ENCODE measurements at places on chromosomes 11 and 22.

GRCh38 chr11:71930556-71931244 is 1.9 kb downstream of the RNF121 start:
- DNase-seq: no peak

GRCh38 chr11:17077520-17078401 is at the start of gene RPS13:
Gene RPS13 (minus strand): TSS chr11:17077667. CDS start chr11:17077641, 26 bp downstream.
- peak; percentile 96 for DNase-seq

DNA sequence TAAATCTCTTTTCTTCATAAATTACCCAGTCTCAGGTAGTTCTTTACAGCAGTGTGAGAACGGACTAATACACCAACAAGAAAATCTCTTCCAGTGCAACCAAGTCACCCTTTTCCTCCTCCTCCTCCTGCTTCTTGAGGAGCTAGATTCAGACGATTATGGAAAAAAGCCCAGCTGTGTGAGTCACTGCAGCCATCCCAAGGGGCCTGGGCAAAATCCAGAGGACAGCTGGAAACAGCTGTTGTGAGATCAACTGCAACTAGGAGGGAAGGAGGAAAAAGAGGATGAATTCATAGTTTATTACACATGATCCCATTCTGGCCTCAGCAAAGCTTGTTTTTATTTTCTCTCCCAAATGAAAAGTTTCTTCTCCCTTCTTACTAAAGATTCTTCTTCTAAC is 32.9 kb downstream of the RBFOX2 start:
- DNase-seq: no peak

DNA sequence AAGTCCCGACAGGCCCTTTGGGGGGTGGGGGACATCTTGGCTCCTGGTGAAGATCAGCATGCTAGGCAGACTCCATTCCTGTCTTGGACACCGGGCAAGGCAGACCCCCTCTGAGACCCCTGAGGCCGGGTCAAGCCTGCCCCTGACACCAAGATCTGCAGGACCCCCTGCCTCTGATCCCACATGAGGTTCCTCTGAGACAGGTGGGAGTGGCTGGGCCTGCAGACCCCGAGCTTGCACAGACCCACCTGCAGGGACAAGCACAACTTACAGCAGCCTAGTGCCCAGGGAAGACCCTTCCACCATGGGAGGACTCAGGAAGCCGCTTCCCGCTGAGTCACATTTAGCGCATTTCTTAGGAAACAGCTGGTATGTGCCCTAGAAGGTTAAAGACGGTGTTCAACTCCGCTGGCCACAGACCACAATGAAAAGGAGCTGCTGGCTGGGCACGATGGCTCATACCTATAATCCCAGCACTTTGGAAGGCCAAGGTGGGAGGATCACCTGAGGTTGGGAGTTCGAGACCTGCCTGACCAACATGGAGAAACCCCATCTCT is 15.5 kb downstream of the ARVCF start:
- DNase-seq: no peak

GRCh38 chr11:71505781-71506180 is 21.3 kb upstream of the KRTAP5-7 start:
- no peak for DNase-seq

GRCh38 chr11:26078231-26078821 is 253.6 kb upstream of the ANO3 start:
- DNase-seq: no peak

DNA sequence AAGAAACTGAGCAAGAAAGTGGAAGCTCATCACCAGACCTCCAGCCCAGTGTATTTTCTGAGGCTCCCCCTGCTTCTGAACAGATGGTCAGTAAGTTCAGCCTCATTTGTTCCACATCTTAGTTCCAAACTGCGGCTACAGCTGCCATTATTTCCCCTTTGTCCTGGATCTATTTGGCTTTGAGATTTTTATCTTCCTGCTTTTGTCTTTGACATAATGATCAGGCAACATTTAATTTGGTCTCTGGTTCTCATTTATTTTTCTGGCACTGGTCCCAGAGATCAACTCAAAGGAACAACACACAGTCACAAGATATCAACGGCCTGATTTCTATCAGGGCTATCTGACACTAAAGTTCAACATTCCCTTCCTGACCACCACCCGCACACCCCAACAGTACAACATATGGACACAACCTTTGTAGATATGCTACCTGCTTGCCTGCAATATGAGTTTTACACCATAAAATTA is 137.5 kb downstream of the FAM76B start:
- DNase-seq: no peak

GRCh38 chr11:121762820-121763219 is 310.1 kb upstream of the SORL1-AS1 start:
- no peak for DNase-seq

GRCh38 chr11:40230821-40231220 is 1228.6 kb downstream of the LRRC4C start:
- no peak for DNase-seq

DNA sequence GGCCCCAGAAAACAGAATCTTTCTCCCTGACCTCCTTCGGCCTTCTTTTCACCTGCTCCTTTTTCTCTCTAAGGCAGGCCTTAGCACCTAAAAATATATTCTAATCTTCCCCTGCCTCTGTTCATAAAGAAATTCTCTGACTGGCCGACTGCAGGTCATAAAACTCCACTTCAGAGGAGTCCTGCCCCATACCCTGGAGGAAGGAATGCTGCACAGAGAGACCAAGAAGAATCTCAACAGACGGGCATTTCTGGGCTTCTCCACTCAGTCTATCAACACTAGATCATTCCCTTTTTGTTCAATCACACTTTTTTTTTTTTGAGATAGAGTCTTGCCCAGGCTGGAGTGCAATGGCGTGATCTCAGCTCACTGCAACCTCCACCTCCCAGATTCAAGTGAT is 19.7 kb upstream of the PGA3 start:
- DNase-seq: no peak

DNA sequence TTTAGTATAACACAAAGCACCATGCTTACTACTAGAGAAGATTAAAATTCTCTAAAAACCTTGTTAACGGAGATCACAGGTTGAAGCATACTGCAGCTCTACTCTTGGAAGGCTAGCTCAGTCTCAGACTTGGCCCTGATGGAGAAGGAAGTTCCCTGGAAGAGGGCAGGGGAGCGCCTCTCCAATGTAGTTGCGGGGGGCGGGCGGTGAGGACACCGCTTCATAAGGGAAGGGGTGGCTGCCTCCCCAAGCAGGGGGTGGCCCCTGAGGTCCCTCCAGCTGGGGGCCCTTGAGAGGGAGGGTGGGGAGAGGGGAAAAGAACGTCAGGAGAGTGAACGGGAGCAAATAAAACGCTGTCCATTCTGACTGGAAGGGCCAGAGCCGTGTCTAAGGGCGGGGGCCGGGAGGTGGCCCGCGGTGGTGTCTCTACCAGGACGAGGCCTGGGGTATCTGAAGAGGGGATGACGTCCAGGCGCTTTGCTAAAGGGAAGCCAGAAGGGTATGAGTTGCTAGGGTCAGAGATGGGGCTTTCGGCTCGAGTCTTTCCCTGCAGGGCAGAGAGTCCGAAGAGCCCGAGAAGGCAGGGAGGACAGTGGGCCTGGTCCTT is 553 bp upstream of the USP47 start:
- no peak for DNase-seq

GRCh38 chr11:130629039-130629438 is 180.6 kb downstream of the ADAMTS15 start:
- DNase-seq: no peak

DNA sequence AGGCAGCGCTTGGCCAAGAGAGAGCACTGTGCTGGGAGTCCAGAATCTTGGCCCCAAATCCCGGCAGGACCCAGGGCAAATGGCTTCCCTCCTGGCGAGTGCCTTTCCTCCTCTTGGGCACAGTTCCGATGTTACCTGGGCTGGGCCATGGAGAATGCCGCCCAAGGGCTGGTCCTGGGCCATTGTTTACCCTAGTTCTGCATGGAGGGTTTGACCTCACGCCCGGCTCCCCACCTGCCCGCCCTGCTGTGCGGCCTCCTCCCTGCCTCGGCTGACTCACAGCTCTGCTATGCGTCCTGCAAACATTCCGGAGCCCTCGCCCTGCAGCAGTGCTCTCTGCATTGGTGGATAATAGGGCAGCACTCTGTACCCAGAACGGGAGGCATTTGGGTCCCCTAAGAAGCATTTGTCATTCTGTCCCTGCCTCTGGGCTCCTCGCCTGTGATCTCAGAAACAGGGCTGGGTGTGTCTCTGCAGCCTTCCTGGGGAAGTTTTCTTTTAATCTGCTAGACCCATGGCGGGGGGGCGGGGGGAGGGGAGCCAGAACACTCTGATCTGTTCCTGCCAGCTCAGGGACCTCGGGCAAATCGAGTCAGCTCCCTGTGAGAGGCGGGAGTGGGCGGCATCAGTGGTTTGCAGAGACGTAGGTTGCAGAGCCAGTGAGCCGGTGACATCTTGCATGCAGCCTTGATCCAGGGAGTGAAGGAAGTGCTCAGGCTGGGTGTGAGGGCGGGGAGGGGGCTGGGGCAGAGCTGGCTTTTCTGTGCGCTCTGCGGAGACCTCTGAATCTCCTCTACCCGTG is 32.9 kb upstream of the SMIM38 start:
- peak; percentile 42 for DNase-seq

GRCh38 chr11:134657631-134658030 is 245.6 kb upstream of the B3GAT1 start:
- no peak for DNase-seq

DNA sequence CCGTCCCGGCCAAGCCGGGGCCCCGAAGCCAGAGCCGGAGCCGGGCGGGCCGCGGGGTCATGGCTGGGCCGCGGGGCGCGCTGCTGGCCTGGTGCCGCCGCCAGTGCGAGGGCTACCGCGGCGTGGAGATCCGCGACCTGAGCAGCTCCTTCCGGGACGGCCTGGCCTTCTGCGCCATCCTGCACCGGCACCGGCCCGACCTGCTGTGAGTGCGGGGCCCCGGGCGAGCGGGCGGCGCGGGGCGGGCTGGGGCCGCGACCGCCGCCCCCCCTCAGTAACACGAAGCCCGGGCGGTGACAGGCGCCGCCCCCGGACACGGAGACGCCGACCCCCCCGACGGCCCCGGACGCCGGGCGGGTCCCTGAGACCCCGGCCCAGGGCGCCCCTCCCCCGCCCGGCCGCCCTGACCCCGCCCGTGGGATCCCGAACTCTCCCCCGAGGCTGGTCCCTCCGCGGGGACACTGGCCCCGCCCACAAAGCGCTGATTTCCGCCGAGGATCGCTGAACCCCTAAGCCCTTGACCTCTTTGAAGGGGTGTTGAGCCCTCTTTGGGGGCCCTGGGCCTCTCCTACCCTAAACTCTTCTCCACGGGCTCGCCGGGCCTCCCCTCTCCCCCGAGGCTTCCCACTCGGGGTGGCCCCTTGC is 389 bp downstream of the MICALL1 start:
- DNase-seq: peak; percentile 44

- no peak for DNase-seq
Measured at GRCh38 chr11:266676-267439, 11.3 kb upstream of the NLRP6 start.

DNA sequence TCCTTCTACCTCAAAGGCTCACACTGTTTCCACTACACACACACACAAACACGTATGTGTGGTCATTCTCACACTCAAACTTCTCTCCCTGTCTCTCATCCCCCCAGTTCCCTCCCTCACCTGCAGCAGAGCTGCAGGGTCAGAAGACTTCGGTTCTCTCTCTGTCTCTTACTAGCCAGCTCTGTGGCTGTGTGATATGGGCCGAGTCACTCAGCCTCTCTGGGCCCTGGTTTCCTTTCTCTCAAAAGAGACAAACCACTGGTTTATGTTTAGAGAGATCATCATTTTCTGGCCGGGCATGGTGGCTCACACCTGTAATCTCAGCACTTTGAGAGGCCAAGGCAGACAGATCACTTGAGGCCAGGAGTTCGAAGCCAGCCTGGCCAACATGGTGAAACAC is 21.1 kb downstream of the TSPAN18 start:
- DNase-seq: no peak

DNA sequence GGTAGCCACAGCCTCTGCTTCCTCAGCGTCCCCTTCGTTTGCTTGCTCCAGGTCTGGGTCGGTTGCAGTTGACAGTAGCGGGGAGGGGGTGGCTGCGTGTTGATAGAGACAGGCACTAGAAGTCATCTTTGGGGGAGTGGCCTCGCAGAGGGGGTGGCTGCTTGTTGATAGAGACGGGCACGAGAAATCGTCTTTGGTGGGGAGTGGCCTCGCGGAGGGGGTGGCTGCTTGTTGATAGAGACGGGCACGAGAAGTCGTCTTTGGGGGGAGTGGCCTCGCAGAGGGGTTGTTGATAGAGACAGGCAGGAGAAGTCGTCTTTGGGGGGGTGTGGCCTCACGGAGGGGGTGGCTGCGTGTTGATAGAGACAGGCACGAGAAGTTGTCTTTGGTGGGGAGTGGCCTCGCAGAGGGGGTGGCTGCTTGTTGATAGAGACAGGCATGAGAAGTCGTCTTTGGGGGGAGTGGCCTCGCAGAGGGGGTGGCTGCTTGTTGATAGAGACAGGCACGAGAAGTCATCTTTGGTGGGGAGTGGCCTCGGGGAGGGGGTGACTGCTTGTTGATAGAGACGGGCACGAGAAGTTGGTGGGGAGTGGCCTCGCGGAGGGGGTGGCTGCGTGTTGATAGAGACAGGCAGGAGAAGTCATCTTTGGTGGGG is 328.3 kb downstream of the TBC1D22A start:
- DNase-seq: no peak

Measured in CD4-positive, alpha-beta T cell treated with Interleukin-1 beta for 1 hour (primary cell).